ENCODE measurements at places on chromosomes 5 and 9.

DNA sequence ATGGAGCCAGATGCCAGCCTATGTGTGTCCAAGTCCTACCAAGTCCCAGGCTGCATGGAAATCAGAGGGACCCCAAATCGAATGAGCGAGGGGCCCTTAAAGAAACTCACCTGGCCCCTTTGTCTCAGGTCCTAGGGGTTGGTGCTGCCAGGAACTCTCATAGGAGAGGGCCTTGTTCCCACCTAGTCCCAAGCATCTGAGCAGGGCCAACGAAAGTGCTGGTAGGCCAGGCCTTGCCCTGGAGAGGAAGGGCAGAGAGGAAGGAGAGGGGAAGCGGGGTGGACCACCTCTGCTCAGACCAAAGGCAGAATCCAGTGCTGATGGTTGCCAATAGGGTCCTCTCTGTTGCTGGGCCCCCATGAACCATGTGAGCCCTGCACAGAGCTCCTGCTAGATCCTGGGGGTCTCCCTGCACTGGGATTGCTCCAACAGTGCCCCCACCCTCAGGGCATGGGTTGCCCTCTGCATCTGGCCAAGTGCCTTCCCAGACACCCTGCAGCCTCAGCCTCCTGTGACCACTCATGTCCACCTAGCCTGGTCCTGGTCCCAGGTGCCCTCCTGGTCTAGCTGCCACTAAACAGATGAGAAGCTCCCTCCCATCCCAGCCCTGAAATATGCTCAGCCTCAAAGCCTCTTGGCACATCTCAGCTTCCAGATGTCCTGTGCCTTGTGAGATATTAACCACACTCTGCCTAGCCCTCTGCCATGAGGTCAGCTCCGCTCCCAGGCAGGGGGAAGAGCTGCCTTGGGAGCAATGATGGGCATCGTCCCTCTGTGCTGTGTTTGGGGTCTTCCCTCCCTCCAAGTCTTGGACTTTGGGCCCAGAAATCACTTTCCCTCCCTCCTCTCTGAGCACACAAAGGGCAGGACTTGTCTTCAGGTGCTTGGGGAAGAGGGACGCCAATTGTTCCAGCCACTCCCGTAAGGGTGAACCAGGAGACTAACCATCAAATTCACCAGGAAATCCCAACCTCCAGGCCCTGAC, 109.6 kb downstream of the ADAMTS2 start:
- no peak for DNase-seq

DNA sequence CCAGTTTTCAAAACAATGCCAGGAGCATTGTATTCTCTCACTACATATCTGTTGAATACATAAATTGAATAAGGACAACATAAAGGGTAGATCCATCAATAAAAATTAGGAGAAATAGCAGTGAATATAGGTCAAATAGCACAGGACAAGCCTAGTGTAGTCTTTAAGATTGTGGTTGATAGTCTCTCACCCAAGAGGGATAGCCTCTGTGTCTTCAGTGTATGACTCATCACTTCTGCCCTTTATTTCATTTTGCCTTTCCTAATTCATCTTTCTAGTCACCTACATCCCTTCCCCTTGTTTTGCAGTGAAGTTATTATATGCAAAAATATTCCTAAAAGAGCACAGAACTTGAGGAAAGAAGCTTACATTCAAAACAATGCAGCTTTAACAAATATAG, 335.0 kb upstream of the TUSC1 start:
- no peak for DNase-seq

DNA sequence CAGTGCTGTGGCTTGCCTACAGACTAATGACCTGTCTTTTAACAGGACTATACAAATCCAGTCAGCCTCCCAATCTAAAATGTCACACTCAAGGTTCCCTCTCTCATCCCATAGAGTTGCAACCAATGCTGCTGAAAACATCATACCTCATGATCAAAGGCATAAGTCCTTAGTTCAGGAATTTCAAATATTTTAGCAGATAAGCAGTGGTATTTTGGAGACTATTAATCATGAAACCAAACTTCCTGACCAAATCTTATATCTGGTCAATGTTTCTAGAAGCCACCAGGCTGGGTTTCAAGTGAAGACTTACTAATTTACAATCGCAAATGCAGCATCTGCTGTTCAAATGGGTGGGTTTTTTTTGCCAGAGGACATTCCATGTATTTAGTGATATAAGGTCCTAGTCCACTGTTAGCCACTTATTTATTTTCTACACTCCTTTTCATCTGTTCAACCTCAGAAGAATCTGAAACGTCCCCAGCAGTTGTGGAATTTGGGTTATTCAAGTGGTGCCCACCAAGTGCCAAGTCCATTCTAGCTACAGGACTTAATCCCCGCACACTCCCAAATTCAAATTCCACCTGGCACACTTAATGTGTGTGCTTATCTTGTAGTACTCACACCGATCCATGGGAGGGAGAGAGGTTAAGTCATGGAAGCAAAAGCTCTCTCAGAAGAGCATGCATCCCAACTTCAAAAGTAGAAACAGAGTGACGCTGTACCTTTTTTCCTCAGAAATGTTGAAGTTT, 5.8 kb downstream of the TAS2R1 start:
- no peak for DNase-seq

DNA sequence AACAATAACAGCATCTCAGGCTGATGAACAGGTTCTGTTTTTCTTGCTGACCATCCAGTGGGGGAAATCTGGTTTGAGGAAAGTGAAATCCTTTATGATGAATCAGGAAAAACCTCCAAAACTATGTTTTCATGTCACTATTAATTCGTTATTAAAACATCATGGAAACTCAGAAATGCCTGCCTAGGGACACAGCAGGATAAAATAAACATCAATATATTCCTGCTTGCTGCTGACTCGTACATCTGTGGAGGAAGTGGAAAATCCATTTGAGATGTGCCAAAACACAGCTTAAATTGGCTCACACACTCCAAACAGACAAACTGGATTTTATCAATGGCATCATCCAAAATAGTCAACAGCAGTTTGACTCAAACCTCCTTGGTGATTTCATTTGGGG, 53.0 kb downstream of the TEK start:
- peak; percentile 8 for DNase-seq

DNA sequence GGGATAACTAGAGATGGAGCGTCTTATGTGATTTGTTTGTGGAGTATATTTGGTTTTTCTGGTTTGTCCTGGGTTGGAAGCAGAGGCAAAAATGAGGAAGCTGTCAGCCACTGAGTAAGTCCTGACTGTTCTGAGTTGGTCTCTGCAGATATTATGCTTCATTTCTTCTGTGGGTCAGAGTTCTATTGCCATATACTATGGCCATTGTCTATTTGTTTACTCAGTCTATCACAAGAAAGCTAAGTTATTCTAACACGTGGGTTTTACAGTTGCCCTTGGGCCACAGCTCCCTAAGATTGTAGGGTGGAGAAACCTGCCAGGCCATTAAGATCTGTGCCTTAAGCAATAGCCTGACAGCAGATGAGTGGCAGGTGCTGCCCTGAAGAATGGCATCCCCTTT, 3.0 kb upstream of the CTSV start:
- DNase-seq: no peak

DNA sequence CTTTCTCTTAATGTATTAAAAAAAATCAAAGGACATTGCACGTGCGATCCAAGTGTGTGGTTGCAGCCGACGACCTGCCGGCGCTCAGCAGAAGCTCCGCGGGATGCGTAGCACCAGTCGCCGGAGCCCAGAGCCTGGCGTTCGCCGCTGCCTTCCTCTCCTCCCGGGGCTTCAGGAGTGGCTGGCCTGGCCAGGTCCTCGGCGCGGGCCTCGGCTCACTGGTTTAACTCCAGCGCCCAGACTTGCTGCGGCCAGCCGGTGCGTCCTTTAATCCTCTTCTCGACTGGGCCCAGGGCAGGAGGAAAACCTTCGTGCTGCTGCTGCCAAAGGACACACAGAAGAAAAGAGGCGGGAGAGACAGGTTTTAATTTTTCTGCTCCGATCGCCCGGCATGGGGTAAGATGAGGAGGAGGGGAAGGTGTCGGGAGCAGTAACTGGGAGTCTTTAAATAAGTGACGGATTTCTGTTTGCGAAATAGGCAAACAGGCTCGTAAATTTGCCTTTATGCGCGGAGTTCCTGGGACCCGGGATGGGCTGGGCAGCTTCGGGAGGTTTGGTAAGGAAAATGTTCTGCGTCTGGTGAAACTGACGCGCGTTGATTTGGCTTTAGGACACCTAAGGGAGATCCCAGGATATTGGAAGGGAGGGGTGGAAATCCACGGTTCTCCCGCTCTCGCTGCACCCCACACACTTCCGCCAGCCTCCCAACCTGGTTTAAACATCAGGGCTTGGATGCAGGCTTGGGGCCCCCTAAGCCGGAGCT, 2.3 kb downstream of the HAND1 start:
- DNase-seq: no peak

DNA sequence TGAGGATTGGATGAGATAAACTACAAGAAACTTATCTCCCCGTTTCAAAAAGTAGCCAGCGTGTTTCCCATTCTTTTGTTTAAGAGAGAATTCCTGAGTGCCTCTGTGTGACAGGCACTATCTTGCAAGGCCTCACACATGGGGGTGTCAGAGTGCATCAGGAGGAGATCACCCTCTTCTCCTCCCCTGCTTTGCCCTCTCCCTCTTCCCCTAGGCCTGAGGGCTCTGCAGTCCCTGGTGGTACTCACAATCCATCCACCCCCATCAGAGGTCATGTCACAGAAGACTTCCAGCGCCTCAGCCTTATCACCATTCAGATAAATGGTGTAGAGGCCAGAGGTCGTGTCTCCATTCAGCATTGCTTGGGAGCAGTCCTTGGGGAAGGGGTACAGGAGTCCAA, 88.0 kb downstream of the TNC start:
- DNase-seq: no peak

DNA sequence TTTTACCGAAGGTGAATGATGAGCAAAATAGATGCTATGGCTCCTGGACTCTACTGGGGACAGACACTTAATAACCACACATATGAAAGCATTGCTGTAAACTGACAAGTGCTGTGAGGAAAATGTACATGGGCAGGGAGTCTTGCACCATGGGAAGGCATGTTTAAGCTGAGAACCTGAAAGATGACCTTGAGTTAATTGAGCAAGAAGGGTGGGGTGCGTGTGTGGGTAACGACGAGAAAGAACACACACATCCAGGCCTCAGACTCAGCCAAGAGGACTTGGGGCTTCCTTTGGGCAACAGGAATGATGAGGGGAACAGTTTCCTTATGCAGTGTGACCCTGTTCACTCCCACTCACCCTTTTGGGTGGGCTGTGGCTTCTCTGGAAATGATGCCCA, 73.1 kb downstream of the HSPA4 start:
- DNase-seq: no peak

DNA sequence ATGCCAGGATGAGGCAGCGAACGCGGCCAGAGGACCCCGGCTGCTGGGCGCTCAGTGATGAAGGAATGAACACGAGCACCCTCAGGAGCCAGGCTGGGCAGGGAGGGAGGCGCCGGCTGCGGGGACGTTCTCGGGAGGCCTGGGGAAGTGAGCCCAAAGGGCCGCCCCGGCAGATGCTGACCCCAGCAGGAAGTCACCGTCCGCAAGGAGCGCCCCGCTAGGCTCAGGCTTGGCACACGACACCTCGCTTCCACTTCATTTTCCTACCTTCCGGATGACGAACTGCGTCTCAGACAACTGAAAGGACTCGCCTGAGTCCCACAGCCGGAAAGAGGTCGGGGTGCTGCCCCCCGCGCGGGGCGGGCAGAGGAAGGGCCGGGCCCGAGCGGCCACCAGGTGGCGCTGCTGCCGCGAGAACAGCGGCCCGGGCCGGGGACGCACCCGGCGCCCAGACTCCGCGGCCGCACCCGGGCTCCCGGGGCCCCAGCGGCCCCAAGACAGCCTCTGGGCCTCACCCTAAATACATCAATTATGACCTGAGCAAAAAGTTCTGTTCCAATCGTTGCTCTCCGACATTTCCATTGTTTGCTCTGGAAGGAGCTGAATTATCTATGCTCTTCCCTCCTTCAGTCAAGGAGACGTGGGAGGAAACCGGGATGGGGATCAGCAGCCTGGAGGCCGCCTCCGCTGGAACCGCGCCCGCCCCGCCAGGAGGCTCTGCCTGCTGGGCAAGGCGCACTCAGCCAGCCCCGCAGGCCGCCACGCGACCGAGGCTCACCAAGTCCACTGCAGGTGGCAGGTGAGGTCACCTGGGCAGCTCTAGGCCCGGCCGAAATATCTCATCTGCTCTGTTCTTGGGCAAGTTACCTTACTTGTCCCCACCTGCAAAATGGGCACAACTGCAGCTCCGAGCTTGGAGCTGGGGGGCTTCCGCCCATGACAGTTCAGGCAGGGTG, 107.0 kb downstream of the ZNF354C start:
- peak; percentile 29 for DNase-seq

DNA sequence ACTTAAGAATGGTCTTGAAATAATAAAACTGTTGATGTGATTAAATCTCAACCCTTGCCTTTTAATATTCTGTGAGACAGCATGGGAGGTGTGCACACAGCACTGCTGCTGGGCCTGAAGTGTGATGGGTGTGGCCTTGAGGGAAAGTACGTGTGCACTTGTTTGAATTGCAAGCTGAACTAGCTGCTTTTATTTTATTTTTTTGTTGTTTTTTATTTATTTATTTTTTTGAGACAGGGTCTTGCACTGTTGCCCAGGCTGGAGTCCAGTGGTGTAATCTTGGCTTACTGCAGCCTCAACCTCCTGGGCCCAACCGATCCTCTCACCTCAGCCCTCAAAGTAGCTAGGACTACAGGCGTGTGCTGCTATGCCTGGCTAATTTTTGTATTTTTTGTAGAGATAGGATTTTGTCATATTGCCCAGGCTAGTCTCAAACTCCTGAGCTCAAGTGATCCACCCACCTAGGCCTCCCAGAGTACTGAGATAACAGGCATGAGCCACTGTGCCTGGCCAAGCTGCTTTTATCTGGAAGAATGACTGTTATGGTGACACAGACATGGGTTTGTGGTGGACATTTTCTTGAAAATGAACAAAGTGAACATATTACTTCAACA, 58.9 kb downstream of the GPR107 start:
- no peak for DNase-seq

DNA sequence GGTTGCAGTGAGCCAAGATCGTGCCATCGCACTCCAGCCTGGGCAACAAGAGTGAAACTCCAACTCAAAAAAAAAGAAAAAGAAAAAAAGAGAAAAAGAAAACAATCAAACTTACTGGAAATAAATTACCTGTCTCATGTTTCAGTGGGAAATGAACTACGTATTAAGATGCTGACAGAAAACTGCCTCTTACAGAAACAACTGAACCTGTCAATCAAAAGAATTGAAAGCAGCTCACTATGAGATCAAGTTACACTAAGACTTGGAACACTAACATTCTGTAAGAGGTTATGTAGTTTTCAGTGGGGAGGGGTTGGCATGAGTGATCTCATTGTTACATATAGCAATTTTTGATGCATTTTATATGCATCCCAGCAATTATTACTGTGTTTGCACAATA, 64.4 kb upstream of the SPATA31E1 start:
- peak; percentile 9 for DNase-seq

- no peak for DNase-seq
These were observed 735 bp upstream of the RPL26L1 start for GRCh38 chr5:172958331-172959046.

GRCh38 chr5:113447498-113448050, 12.8 kb upstream of the TSSK1B start:
- DNase-seq: no peak

- DNase-seq: no peak
These were observed 474.0 kb upstream of the ACTBL2 start for GRCh38 chr5:57956636-57957035.

GRCh38 chr9:130794923-130795495, 40.0 kb upstream of the ABL1 start:
- DNase-seq: no peak

- DNase-seq: no peak
These were observed 62.1 kb downstream of the PLPP1 start for GRCh38 chr5:55472642-55473041.

- no peak for DNase-seq
These were observed 47.9 kb upstream of the SLC25A51 start for GRCh38 chr9:37951671-37952449.

- DNase-seq: no peak
These were observed 471.2 kb downstream of the TAF11L14 start for GRCh38 chr5:18105449-18105848.
